ENCODE measurements at places on chromosomes 5 and 9.
A peak's percentile ranks its signal among the peaks of the same experiment; 100 is the strongest.

- no peak for DNase-seq
Observed at GRCh38 chr5:150734579-150735384, 24.0 kb downstream of the DCTN4 start.

GRCh38 chr5:54388409-54388808 lies 67.1 kb upstream of the HSPB3 start:
- DNase-seq = no peak

- no peak for DNase-seq
Observed at GRCh38 chr9:94861589-94862272, 135.2 kb downstream of the AOPEP start.

DNA sequence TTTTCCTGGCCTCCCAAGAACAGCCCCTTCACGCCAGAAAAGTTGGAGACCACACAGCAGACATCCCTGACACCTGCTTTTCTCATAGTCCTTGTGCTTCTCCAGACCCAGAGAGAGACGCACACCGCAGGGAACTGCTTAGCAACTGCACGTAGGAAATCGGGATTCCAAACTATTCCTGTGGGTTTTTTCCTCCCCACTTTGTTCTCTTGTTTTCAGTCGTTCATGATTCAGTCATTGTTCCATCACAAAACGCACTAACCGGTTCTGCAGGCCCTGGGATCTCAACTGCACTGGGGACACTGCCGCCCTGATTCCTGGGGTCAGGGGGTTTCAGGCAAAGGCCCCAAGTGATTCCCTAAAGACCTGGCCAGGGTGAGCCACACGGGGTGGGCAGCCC lies 588.0 kb upstream of the KLF4 start:
- DNase-seq = no peak

DNA sequence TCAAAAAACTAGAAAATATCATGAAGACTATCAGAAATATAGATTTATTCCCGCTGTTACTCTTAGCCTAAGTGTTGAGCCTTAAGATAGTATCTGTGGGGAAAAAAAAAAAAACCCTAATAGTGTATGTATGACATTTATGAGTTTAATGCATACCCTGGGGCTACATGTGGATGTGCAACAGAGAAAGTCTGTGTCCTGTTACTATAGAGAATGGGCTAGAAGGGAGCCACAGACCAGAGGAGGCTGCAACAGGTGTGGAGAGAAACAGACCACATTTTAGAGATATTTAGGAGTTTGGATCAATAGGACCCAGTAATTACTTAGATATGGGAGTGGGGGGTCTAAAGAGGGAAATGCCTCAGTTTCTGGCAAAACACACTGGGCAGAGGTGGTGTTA lies 15.4 kb downstream of the RNF130 start:
- DNase-seq = no peak

- DNase-seq = no peak
Observed at GRCh38 chr5:111996574-111996973, 239.6 kb upstream of the NREP start.

GRCh38 chr9:14935964-14936363 lies 25.7 kb upstream of the FREM1 start:
- DNase-seq = no peak

- DNase-seq = no peak
Observed at GRCh38 chr9:14133394-14133793, 180.5 kb downstream of the NFIB start.

- DNase-seq = no peak
Observed at GRCh38 chr9:98660541-98660940, 48.2 kb downstream of the GABBR2 start.

DNA sequence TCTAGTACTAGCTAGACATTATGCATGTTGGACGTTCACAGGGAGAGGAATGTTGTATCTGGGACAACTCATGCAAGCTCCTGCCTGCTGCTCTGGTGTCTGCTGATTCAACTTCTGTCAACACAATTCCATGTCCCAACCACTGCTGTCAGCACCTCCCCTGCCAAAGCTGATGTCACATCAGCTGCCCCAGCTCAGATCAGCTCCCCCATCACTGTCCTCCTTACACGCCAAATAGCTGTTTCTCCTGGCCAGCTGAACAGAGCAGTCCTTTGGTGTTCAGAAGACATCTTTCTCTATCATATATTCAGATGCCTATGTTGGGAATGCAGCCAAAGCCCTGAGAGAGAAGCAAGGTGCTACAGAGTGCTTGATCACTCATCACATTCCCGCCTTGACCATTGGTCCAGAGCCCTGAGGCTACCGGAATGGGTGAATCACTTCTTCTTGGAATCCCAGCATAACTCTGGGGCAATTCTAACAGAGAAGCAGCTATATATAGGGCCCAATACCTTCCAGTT lies 223.3 kb downstream of the SEC61B start:
- DNase-seq = no peak

DNA sequence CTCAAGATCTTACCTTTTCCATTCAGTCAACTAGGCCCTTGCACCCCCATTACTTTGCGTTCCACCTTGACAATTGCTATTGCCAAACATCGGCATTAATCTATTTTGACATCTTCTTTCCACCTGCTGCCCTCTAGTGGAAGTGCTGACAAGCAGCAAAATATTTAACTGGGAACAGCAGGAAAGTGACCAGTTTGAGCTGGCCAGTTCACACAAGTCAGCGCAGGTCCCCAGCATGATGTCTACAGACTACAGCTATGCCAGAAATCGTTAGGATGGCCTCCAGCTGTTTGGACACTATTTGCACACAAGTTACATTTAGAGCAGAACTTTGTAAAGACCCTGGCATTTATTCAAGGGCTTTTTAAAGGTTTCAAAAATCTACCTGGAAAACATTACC lies 160.1 kb downstream of the GHR start:
- DNase-seq = peak; percentile 83

GRCh38 chr9:115333277-115334070 lies 215.5 kb upstream of the TNC start:
- DNase-seq = no peak

DNA sequence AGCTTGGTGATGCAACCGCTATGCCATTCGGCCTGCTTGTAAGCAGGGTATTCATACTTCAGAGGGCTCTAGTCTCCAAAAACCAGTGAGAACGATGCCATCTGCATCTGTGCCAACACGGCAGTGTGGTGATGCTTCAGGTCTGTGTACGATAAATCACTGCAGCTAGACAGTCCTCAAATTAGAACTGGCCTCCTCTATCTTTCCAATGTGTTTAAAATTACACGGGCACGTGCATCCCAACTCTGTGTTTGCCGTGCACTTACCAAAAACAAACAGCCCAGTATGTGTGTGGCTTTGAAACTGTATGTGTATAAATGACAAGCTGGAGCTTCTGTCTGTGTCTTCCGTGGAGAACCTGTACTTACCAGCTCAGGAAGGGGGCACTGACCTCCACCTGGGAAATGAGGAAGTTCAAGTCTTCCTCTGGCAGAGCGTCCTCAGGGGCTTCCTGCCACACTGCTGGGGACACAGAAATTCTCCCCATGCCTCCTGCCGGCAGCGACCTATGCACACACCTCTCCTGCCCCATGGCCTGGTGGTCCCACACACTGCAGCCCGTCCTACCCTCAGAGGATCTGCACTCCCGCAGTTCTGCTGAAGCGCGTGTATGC lies 12.3 kb downstream of the MED10 start:
- DNase-seq = no peak
